ENCODE measurements at places on chromosomes 3 and 15.

DNA sequence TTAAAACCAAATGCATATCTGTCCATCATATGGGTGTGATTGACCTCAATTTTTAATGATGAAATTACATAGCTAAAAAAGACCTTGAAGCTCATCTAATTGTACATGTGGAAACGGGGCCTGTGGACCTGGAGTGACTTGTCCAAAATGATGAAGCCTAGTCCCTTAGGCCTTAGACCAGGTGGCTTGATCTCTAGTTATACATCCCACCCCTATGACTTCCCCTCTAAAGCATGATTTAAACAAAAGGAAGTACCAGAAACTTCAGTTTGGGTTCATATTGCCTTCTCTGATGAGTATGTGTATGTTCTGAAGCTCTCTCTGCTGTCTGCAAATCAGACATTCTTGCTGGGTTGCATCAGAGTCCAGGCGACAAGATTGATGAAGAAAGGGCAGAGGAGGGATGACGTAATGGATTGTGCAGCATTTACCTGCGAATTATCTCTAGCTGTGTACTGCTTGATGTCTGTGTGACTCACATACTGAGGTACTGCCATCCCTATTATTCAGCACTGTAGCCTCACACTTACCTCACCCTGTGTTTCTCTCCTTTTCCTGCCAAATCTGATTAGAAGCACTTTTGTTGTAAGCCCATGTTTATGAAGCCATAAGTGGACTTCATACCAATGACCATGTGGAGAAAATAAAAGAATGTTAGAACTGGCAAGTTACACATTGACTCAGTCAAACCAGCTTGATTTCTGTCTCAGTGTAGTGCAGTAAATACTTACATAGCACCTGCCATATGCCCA lies 111.5 kb downstream of the FILIP1L start:
- DNase-seq = peak; percentile 44

GRCh38 chr3:119580067-119580760 lies 922 bp downstream of the ADPRH start:
- no peak for DNase-seq

DNA sequence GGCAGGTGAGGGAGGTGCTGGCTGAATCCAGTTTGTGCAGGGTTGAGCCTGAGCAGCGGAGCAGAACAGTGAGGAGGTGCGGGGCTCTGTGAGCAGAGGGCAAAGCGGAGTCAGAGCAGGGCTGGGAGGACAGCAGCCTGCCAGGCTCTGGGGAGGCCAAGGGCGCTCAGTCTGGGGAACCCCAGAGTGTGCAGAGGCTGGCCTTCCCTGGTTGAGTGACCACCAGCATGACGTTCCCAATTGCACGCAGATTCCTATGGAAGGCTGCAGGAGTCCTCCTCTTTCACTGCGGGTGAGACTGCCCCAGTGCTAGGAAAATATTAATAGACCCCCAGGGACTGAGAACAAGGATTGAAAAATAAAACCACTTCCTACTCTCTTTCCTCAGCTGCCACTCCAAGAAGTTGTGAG lies 13.2 kb downstream of the MRAS start:
- DNase-seq = no peak

GRCh38 chr15:68259883-68260282 lies 17.7 kb upstream of the FEM1B start:
- no peak for DNase-seq

DNA sequence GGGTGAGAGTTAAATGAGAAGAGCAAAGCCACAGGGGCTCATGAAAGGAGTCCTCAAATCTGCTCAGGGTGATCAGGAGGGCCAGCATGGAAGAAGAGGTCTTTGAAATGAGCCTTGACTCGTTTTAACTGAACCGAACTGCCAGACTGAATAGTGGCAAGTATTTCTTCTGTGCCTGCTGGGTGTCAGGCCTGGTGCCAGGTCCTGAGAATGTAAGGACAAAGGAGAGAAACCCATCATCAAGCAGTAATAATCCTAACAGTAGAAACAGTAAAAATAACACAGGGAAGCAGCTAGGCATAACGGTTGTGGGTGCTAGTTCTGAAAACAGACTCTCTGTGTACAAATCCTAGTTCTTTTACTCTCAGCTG lies 40.4 kb upstream of the SMAD3 start:
- DNase-seq = no peak

- DNase-seq = no peak
Observed at GRCh38 chr15:89823836-89824606, 9.4 kb upstream of the ANPEP start.

GRCh38 chr15:45391746-45392583 lies 13.6 kb upstream of the GATM start:
- DNase-seq = no peak

DNA sequence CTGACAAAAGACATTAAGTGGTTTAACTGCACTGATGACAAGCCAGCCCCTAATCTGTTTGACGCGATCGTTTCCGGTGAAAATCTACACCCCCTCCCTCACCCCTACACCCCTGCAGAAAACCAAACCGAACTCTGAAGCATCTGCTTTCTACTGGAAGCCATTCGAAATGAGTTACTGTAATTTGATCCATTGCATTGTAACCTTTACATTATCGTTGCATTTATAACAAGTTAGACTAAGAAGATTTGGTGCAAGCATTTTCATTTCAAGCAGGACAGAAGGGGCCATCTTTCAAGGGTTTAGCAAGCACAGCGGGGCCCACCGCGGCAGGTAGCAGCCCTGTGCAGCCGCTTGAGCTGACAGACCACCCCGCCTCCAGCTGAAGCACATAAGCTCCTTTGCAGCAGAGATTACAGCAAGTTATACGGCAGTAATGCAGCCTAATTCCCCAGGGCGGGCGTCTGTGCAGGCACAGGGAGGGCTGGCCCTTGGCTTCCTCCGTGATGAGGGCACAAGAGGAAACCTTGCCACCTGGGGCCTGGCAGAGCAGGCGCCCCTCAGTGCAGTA lies 79.3 kb downstream of the CHSY1 start:
- DNase-seq = no peak

- DNase-seq = no peak
Observed at GRCh38 chr15:78641749-78642275, 802 bp upstream of the CHRNB4 start.

DNA sequence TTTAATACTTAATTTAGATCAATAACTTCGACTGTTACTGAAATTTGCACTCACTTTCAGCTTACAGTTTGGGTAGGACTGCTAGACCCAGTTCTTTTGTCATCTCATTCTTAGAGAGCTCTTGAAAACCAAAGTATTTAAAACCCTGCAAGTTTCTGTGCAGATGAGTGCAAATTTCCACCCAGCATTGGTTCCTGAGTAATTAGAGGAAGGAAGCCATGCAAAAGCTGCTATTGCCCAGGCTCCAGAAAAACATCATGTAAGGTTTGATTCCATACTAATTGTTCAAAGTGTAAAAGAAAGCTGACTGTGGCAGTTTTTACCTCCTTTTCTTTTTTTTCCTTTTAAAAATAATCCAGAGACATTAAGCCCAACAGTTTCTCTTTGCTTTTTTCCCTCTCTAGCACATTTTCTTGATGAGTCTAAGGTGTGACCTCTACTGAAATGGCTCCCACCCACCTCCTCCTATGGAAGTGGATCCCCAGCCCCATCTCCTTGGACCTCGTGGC lies 30.3 kb downstream of the ABHD2 start:
- no peak for DNase-seq

- DNase-seq = no peak
Observed at GRCh38 chr3:27792869-27793268, 70.7 kb upstream of the EOMES start.

DNA sequence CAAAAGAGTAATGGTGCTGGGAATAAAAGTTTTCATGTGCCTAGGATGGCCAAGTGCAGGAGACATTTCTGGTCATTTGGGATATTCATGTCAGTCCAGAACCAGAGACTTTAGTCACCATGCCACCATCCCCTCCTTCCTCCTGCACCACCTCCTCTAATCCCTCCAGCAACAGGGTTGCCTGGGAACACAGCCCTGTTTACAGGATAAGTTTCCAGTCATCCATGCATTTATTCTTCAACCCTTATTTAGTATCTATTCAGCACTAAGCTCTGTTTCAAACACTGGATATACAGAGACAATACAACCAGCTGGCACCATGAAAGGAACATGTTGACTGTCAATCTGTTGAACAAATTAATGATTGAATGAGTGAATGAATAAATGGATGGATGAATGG lies 211.7 kb downstream of the CLSTN2 start:
- DNase-seq = no peak

DNA sequence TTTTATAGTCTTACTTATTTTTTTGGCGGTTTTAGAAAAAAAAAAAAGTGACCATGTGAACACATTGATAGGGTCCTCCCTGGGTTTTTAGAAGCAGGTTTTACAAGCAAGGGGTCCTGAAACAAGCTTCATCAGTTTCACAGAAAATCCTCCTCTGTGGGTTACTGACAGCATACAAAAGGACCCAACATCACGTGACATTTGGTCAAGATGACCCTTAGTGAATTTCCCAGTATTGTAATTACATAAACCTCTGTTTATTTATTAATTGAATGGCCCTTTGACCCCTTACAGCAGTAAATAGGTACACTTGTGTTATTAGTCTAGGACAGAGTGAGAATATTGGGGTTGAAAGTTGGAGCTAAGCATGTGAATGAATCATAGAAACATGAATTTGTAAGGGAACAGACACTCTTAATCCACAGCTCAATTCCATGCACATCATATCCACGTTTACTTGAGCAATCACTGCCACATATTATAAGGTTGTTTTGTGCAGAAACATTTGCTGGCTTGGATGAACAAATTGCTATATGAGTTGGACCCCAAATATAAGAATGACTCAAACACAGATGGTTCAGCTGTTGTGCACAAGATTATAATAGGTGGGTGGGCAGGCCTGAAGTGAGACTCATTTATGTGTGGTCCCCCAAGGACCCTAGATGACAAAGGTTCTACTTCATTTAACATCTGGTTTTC lies 137.5 kb downstream of the ZNF385D start:
- DNase-seq = no peak

DNA sequence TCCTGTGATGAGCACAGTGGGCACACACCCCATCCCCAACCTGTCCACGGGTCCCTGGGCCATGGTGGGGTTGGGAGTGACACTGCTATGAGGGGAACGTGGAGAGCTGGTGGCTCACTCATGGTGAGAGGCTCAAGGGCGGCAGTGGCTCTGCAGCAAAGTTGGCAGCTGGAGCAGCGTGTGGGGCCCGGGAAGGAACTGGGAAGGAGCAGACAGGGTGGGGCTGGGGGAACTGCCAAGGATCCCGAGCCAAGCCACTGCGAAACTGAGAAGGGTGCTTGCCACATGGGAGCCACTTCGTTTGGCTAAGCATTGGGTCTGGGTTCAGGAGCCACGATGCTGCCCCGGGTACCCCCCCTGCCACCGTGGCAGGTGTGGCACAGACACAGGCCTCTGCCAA lies 80.1 kb downstream of the SNRK start:
- no peak for DNase-seq

DNA sequence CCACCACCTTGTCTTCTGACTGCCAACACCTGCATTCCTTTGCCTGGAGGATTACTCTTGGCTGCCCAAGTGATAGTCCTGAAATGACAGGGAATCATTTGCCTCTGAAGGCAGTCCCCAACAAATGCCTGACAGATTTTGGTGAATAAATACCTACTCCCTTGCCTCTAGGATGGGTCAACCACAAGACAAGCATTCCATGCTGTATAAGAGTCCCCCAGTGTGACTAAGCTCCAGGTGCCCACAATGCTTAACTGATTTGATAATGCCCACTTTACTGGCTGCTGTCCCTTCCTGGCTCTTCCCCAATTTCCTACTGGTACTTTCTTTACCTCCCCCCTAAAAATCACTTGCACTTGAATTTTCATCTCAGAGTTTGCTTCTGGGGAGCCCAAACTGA lies 14.8 kb downstream of the THRB start:
- no peak for DNase-seq

- no peak for DNase-seq
Observed at GRCh38 chr3:73341272-73341935, 279.9 kb downstream of the EBLN2 start.

GRCh38 chr3:6680119-6680806 lies 180.7 kb upstream of the GRM7 start:
- DNase-seq = no peak

DNA sequence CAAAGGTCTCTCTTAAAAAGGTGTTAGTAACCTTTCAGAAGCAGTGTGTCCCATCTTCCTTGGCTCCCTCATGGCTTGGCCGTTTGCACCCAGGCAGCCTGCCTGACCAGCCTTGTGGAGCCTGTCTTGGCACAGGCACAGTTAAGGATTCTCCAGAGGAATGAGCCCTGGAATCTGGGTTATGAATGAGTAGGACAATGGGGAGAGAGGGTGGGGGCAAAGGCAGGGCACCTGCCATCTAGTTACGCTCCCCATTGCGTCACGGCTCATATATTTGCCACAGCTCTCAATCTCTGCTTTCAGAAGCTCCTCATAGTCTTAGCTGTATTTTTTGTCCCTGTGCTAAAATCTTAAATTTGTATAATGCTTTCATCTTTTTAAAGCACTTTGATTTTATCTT lies 50.6 kb downstream of the WDR76 start:
- DNase-seq = no peak

DNA sequence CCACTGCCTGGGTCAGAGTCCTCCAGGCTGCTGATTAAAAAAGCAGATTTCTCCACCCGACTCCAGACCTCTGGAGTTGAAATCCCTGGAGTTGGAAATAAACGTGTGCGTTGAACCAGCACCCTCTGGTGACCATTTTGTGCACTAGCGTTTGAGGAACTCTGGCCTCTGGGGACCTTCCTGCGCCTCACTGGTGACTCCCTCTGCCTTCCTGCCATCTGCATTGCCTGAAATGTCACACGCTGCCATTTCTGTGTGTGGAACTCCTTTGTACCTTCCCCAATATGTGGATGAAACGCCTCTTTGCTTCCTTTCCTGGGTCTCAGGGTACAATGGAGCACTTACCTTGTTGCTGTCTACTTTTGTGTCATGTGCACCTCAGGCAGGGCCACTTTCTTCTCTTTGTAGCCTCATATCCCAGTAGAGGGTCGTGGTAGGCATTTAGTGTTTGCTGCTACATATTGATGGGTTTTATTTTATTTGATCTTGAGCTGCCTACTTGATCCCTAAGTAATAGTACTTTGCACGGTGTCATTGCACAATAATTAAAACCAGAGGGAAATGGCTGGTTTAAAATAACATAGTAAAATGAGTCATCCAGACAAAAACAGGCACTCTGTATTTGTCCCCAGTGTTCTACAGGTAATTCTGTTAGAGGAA lies 56.8 kb downstream of the GPR171 start:
- DNase-seq = peak; percentile 75

DNA sequence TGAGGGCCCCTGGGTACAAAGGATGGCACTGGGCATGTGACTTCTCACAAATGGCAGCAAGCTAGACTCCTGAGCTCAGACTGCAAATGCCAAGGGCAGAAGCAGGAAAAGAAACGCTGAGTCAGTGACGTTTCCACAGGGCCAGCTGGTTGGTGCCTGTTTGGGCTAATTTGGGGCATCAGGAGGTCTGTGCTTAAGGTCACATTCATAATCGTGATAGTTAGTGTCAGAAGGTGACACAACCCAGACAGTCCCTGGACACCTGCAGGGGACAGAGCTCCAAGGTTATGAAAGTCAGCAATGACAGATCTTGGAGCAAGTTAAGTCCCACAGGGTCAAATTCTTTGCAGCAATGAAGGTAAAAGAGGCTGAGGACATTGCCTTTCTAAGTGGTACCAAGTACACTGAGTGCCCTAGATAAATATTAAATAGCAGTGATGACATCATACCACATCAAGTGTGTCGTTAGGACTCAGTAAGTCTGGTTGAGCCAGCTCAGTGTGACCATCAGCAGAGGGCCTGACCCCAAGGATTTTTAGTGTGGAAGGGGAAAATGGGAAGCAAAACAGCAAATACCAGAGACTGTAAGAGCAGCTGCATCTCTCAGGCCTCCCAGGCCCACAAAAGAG lies 556.9 kb upstream of the CFAP20DC start:
- no peak for DNase-seq

All from amniotic stem cell (primary cell).